ENCODE measurements at places on chromosomes 4 and X.

DNA sequence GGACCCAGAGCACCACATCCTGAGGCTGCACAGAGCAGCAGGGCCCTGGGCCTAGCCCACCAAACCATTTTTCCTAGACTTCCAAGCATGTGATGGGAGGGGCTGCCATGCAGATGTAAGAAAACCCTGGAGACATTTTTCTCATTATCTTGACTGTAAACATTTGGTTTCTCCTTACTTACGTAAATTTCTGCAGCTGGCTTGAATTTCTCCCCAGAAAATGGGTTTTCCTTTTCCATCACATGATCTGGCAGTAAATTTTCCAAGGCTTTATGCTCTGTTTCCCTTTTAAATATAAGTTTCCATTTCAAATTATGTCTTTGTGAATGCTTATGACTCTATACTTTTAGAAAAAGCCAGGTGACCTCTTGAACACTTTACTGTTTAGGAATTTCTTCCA is 945.9 kb upstream of the NDST4 start:
- DNase-seq = no peak

DNA sequence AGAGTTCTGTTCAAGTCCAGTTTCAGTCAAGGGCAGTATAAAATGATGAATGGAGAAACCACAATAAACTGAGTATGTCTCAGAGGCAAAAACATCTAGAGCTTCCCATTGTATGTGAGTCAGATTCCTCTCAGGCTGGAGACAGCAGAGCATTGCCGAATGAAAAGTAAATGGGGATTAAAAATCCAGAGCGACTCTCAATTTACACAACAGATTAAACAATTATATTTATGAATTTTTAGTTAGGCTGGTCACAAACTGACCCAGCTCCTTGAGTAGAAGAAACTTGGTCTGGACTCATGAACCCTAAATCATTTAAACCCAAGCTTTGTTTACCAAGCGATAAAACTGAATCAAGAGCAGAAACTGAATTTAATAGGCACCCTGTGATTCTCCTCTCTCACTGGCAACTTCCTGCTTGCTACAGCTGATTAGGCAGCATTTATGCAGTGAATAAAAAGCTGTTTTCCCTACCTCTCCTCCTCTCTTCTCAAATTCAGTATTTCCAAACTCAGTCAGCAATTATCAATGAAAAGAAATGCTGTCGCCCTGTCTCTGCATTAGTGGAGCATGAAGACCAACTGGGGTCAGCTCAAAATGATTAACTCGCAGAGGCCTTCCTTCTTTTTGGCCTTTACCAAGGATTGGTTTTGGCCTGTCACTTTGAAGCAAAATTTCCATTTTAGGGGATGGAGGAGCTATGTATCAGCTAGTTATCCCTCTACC is 568.0 kb downstream of the PDHA2 start:
- DNase-seq = no peak

- no peak for DNase-seq
These were observed 72.4 kb upstream of the LONRF3 start for GRCh38 chrX:118901991-118902390.

DNA sequence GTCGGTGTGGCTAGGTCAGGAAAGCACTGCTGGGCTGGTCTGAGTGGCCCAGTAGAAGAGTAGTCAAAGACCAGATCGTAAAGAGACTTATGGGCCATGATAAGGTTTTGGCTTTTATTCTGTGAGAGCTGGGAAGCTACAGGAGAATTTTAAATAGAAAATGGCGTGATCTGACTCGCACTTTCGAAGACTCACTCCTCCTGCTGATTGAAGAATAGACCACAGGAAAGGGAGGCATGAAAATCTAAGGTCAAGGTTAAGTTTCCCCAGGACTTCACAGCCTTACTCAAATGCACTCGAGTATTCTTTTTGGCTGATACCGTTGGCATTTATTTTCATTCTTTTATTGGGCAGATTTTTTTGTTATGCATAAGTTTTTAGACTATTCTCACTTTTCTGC is 231.4 kb upstream of the ANKRD50 start:
- no peak for DNase-seq

DNA sequence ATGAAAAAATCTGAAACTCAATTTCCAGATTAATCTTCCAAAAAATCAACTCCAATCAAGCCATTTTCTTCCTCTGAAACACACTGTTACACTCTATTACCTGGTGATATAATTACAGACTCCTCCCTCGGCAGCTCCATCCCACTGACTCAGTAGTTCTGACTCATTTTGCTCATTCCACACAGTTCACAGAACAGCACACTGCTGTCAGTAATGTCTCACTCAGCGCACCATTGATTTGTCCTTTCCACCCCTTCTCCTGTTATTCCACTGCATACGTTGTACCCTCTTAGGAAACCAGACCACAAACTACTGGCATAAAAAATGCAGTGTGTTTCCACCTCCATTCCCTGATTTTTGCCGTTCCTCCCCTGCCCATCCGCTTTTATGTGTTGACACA is 212.7 kb downstream of the SLIT2 start:
- no peak for DNase-seq

DNA sequence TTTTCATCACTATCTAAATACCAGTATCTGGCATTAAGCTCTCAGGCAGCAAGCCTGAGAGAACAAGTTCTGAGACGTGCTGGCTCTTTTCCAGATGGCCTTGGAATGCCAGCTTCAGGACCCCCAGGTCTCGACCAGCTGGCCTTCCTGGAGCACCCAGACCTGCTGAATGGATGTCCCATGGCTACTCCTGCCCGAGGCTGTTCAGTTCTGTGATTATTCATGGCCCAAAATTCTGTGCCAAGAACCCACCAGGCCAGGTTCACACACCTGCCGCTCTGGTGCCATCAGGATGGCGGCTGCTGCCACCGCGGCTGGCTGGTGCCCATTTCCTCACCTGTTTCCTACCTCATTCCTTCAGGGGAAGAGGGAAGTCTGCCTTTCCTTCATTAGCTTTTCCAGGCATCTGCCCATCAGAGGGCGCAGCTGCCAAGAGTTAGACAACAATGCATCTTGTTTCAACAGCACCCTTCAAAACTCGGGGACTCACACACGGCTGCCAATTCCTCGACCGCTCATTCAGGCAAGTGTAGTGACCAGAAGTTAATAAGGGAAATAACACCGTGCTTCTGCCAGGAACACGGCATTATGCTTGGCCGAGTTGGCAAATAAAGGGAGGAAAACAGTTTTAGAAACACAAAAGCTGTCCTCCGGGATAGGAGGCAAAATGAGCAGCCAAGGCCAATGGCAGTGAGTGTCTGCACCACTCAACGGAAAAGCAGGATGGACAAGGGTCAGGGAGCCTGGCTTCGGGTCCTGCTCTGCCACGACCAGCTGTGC is 173.8 kb downstream of the NSUN7 start:
- DNase-seq = no peak

- no peak for DNase-seq
These were observed 395.8 kb downstream of the NAF1 start for GRCh38 chr4:162770761-162771490.

- DNase-seq = no peak
These were observed 103.9 kb downstream of the STIM2 start for GRCh38 chr4:26964512-26964911.

DNA sequence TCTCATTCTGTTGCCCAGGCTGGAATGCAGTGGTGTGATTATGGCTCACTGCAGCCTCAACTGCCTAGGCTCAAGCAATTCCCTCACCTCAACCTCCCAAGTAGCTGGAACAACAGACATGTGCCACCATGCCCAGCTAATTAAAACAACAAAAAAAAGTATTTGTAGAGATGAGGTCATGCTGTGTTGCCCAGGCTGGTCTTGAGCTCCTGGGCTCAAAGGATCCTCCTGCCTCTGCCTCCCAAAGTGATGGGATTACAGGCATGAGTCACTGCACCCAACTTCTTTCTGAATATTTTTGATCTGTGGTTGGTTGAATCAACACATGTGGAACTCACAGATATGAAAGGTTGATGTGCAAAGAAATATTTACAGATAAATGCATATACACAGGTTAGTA is 18.5 kb upstream of the SEPTIN11 start:
- no peak for DNase-seq

GRCh38 chr4:89344571-89344970 is 37.0 kb upstream of the GPRIN3 start:
- no peak for DNase-seq

GRCh38 chr4:158121161-158121579 is 51.7 kb downstream of the GASK1B start:
- DNase-seq = no peak

GRCh38 chr4:177479063-177479462 is 36.8 kb upstream of the AGA start:
- no peak for DNase-seq
